ENCODE measurements at places on chromosomes 7 and 10.

- no peak for DNase-seq
Measured at GRCh38 chr10:74674927-74675326, 151.5 kb upstream of the KAT6B start.

GRCh38 chr10:120979435-120980278 lies 128.5 kb downstream of the WDR11 start:
- no peak for DNase-seq

- DNase-seq: no peak
Measured at GRCh38 chr7:2799253-2799652, 44.9 kb downstream of the GNA12 start.

GRCh38 chr7:129975309-129975708 lies 22.5 kb upstream of the UBE2H start:
- DNase-seq: no peak

- no peak for DNase-seq
Measured at GRCh38 chr10:5611899-5612680, 54.3 kb downstream of the ASB13 start.
